ENCODE measurements at places on chromosomes 12 and 14.
A peak's percentile ranks its signal among the peaks of the same experiment; 100 is the strongest.

DNA sequence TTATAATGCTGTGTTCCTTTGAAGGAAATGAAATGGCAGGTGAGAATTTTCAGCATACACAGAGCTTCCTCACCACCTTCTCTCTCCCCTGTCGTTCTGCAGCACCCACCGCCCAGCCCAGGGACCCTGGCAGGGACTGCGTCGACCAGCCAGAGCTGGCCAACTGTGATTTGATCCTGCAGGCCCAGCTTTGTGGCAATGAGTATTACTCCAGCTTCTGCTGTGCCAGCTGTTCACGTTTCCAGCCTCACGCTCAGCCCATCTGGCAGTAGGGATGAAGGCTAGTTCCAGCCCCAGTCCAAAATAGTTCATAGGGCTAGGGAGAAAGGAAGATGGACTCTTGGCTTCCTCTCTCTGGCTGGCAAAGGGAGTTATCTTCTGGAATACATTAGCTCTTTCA, 35.1 kb downstream of the PAPLN start:
- DNase-seq = no peak

DNA sequence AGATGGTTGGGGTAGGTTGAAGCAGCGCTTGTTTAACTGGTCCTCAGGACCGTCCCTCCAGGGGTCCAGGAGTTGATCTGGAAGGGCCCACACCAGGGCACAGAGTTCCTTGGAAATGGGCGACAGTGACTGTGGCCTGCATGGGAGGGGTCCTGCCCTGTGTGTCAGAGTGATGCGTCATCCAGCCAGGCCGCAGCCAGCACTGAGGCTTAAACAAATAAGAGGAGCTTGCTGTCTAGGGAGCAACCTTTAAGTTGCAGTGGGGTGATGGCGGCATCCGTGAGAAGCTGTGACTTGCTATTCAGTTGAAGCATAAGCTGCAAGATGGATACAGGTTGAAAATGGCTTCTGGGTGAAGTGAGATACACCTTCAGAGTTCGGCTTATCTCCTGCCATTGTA, 20.2 kb downstream of the DCAF4 start:
- no peak for DNase-seq

GRCh38 chr12:120101617-120102016, 14.9 kb downstream of the RAB35 start:
- DNase-seq = no peak

DNA sequence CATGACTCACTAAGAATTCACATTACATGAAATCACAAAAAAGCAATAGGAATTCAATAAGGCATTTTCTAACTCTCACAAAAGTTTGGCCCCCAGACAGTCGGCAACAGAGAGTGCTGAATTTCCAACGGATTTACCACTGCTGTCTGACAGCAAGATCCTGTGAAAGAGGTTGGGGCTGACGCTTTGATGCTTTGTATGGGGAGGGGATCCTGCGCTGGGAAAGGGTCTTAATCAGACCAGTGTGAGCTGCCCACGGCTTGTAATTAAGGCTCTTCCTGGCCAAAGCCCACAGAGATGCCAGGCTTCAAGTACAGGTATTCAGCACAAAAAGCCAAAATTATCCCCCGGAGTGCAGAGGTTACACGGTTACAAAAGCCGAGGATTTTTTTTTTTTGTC, 66.8 kb upstream of the TMCC3 start:
- DNase-seq = no peak

DNA sequence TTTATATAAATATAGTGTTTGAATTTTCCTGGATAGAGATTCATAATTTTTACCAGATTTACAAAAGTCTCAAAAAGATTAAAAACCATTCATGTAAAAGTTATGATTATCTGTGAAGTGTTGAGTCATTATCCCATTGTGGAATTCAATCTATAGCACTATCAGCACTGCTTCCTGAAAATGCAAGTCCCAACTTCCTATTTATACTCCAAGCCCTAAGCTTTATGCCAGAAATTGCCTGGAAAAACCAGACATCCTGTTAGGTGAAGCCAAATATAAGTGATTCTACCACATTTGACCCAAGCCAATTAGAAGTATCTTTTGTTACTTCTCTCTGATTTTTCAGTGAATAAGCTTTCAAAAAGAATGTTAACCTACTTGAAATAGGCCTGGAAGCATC, 129.1 kb downstream of the GPR135 start:
- no peak for DNase-seq

GRCh38 chr14:82432301-82433105, 898.9 kb upstream of the SEL1L start:
- no peak for DNase-seq

DNA sequence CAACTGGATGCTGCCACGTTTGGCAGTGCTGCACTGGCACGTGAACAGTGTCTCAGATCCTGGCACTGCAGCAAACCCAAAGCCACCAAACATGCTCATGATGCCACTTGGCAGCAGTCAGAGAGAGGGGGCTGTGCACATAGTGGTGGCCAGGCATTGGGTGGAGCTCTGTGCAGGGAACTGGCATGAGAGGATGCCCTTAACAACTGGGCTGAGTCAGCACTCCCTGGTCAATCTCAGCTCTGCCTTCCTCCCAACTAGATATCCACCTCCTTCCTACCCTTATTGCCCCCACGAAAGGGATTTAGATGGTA, 37.0 kb downstream of the ZFHX2 start:
- no peak for DNase-seq

- no peak for DNase-seq
These were observed 44.9 kb upstream of the PLEKHG3 start for GRCh38 chr14:64659366-64659765.

DNA sequence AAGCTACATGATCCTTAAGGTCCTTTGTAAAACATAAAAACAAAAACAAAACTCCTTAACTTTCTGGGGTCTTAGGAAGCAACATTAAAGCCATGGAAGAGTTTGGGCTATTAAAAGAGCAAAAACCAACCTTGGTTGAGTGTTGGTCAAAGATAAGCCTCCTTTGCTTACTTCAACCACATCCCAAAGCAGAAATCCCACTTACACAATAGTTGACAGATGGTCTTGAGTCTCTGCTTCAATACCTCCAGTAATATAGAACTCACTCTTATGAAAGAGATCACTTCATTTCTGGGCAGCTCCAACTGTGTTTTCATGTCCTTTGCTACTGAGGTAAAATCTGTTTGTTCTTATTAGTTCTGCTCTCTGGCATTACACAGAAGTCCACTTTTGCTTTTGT, 125.8 kb downstream of the SLC38A4 start:
- no peak for DNase-seq

DNA sequence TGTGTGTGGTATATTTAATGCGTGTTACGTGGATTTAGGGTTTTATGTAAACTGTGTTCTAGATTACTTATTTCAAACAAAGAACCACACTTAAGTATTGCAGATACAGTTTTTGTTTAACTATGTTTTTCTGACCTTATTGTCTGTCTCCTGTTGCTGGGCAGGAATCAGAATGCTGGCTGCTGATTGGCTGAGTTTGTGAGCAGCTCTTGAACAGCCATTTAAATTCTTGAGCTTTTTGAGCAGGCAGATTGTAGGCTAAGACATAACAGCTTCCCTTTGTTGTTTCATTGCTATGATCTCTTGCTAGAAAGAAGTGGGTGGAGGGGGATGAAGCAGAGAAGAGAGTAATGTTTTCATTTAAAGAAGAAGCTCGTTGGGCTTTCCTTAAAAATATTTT, 52.2 kb downstream of the ATF7IP start:
- peak; percentile 62 for DNase-seq

GRCh38 chr12:92585115-92585727, 117.6 kb upstream of the PLEKHG7 start:
- no peak for DNase-seq

GRCh38 chr12:14774074-14774905, 29.0 kb downstream of the WBP11 start:
- peak; percentile 92 for DNase-seq

DNA sequence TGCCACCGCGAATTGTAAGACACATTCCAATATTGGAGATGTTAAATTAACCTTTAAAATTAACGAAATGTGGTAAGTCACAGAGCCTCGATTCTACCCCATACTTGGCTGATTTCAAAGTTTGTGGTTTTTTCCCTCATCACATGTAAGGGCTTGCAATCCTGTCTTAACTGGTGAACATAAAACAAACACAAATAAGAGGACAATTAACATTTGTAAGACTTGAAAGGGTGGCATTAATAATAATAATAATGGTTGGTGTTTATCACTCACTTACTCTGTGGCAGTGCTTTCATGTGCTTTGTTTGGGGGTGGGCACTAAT, 26.6 kb downstream of the PPFIBP1 start:
- DNase-seq = no peak

DNA sequence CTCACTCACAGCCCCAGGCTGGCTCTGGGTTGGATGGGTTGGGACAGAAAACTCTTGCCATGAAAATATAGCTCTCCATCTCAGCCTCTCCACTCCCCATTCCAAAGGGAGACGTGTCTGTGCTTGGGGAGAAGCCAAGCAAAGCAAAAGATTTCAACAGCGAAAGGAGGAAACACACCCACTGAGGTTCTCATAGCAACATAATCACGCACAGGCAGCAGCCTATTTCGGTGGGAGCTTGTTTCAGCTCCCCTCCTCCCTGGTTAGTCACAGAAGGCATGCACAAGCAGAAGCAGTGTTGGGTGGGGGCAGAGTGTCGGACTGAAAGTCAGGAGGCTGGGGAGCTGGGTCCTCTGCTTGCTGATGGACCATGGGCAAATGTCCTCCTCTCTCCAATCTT, 1.9 kb upstream of the PRMT8 start:
- no peak for DNase-seq

DNA sequence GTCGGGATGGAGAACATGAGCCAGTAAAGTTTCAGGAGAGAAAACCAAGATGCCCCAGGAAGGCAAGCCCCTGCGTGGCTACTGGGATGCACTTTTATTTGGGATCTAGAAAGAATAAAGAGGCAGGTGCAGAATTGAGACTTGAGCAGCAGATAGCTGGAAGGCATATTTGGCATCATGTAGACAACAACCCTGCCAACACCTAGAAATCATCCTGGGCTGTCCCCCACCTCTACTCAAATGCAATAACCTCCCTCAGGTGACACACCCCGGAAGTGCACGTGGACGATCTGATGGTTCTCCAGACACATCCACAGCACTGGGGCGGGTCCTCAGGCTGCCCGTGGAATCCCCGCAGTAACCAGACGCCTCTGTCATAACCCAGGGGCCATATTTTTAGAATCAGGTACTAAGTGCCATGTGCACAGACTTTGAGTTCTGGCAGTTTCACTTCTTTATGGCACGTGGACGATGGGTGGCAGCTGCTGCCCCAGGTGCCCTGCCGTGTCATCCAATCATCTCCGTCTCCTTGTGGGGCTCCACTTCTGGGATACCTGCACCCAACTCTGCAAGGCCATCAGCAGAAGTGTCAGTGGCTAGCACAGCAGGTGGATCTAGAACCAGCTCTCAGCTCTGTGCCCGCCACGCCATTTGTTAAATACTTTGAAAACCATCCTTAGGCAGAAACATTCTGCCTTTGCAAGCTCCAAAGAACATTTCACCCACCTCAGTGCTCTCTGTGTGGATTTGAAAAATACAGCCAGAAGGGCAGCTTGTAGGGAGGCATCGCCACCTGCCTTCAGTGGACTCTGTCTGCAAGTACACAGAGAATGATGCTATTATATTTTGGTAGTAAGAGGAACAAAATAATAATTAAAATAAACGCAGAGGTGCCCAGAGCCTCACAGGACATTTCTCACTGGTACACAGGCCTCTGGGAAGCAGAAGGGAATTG, 771.7 kb upstream of the TMEM132C start:
- no peak for DNase-seq

DNA sequence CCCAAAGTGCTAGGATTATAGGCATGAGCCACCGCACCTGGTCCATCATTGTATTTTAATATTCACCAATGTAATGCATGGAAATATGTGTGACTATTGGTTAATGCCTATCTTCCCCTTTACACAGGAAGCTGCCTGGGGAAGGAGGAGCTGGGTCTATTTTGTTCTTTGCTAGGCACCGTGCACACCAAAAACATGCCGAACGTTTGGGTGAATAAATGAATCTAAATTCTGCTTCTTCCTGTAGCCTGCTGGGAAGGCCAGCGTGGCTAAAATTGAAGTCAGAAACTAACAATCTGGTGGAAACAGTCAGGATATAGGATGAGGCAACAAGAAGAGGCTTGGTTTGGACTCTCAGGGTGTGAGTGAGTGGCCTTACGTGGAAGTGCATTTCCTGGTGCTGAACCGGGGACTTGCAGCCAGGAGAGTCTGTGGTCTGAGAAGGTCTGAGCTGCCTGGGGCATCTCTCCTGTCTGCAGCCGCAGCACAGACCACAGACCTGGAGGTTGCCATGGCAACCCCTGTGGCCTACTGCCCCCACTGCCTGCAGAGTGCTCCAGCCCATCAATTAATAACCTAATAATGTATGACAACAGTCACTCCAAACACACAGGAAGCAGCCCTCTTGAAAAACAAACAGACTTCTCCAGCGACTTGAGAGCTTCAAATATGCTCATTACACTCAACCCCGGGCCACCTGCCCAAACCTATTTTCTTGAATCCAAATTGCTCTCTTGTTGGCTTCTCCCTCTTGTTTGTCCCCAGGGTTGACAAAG, 5.5 kb upstream of the GPR68 start:
- peak; percentile 96 for DNase-seq

GRCh38 chr12:108332791-108333382, 6.2 kb downstream of the CMKLR1 start:
- DNase-seq = no peak

- DNase-seq = no peak
These were observed 43.2 kb downstream of the HSD17B6 start for GRCh38 chr12:56806303-56806702.

GRCh38 chr12:108271951-108272872, 66.9 kb downstream of the CMKLR1 start:
- DNase-seq = peak; percentile 83

DNA sequence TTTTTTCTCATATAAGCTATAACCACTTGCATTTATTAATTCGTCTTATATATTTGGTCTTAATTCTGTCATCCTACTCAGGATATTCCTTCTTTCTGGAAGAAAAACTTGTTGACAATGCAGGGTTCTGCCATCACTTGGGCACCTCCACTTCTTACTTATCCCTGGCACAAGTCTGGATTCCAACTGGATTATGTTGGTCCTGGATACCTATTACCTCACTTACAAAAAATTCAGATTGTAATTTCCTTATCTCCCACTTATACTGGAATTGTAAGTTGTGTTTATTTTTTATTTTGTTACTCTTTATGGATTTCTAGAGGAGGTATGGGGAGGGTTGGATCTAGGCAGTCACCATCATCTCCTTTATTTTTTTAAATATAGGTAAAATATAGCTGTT, 36.7 kb downstream of the LRRIQ1 start:
- no peak for DNase-seq

DNA sequence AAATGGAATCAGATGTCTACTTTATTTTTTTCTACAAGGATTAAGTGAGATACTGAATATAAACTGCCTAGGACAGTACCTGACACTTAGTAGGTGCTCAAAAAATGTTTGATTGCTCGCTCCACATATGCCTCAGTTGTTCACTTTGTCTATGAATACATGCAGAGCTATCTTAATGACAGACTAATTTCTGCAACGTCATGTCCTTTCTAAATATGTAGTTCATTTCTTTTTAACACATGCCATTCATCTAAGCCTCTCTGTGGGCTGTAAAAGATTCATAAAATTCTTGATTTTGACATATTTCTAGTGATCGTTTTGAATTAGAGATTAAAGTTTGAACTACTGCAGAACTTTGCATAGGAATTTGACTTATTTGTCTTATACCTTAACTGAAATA, 176.3 kb upstream of the STXBP6 start:
- no peak for DNase-seq

All from BE2C (cell line).